ENCODE measurements at places on chromosomes 7 and 10.

DNA sequence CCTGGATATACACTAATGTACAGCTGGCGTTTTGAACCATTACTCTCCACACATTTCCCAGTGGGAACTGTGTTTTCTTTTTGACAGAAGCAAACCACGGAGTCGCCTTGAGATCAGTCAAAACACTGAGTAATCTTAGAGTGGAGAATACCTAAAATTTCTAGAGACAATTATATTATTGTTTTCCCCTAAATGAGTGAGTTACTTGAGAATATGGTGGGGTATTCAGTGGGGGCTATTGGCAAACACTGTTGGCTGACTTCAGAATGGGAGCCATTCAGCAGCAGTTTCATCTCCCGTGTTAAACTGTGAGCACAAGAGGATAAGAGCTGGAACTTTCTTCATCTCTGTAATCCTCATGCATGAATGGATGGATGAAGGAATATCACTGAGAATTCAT is 6.2 kb downstream of the IL2RA start:
- H3K4me3 ChIP-seq, result peak overlapping the region; percentile 100
- H3K4me1 ChIP-seq, result peaks cover 80% of the 10 kb centered on the region
- peaks cover 84% of the 10 kb centered on the region for H3K36me3 ChIP-seq
- no peak for DNase-seq

DNA sequence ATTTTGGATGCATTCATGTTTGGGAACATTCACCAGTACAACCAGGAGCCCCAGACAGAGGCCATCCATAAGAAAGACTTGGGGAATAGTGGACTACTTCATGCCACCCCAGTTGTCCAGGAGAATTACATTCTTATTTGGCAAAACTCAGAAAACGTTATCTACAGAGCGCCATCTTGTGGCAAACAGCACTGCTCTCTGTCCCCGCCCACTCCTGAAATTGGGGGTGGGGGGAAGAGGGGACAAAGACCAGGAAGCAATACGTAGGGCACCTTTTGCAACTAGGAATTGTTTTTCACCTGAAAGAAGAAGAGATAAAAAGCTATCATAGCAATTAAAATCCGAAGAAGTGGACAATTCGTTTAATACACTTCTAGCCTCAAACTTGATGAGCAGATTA is 134.6 kb upstream of the MGMT start:
- H3K27me3 ChIP-seq, result peaks cover 6% of the 10 kb centered on the region
- no peak overlapping the region for H3K4me3 ChIP-seq
- no peak for DNase-seq
- no peaks in the 10 kb centered on the region for H3K36me3 ChIP-seq
- no peaks in the 10 kb centered on the region for H3K4me1 ChIP-seq
- no peak overlapping the region for H3K27ac ChIP-seq

- H3K4me1 ChIP-seq, result no peaks in the 10 kb centered on the region
- peaks cover 2% of the 10 kb centered on the region for H3K27me3 ChIP-seq
- no peak for DNase-seq
- no peaks in the 10 kb centered on the region for H3K36me3 ChIP-seq
- no peak overlapping the region for H3K27ac ChIP-seq
Measured at GRCh38 chr7:39091774-39092173, 114.1 kb downstream of the POU6F2 start.

- no peaks in the 10 kb centered on the region for H3K4me1 ChIP-seq
- no peak overlapping the region for H3K4me3 ChIP-seq
- no peaks in the 10 kb centered on the region for H3K36me3 ChIP-seq
- no peak for DNase-seq
- no peaks in the 10 kb centered on the region for H3K27me3 ChIP-seq
Measured at GRCh38 chr10:93404048-93404354, 78.1 kb downstream of the MYOF start.

DNA sequence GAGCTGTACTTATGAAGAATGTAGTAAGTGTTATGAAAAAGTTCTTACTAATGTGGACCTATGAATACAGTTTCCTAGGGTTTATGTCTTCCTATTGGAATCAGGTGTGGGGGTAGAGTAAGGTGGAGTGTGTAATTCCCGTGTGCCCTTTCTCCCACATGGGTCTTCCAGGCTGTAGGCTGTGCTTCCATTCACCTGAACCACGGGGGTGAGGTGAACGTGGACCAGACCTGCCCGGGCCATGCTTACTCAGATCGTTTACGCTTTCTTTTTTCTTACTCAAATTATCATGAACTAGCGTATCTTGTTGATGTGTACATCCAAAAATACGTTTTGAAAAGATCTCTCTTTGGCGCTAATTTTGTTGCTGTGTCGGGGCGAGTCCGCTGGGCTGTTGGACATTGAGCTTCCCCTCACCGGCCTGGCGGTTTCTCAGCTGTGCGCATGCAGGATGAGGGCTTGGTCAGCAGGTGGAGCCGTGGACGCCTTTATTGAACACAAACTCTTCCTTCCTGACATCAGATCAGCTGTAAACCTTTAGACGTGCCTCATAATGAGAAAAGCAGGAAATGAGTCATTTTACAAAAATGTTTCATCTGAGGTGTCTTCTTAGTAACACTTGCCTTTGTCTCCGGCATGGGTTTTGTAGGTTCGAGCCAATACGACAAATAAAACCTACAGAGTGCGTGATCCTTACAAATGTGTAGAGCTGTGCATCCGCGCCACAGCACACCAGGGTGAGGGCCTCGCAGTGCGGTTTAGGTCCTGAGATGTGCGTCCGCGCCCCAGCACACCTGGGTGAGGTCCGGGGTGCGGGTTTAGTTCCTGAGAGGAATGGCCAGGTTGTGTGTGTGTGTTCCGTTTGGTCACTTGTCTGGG is 53.8 kb downstream of the WDR37 start:
- H3K27me3 ChIP-seq, result no peaks in the 10 kb centered on the region
- H3K4me1 ChIP-seq, result peaks cover 54% of the 10 kb centered on the region
- peak overlapping the region; percentile 75 for H3K27ac ChIP-seq
- peak overlapping the region; percentile 39 for H3K4me3 ChIP-seq

DNA sequence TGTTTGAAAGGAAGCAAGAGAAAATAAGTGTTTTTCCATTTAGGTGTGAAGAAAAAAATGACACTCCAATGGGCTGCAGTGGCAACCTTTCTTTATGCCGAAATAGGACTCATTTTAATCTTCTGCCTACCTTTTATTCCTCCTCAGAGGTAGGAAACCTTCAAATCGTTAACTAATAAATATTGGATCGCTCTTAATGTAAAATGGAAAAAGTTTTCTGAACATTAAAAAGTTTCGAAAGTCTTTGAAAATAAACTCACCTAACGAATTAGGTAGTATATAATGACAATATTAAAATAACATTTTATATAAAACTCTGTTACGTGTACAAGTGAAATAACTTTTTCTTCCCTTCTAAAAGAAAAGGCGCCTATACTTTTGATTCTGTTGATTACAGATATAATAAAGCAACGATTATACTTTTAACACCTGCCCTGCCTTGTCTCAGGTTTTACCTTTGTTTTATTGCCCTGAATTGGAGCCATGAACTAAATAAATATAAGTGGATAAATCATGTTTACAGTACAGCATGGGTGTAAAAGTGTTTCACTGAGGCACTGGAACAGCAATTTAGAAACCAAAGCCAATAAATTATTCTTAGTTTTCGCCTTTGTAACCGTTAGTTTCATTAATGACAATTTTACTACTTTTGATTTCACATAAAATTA is 804 bp downstream of the BCAP29 start:
- H3K27me3 ChIP-seq, result no peaks in the 10 kb centered on the region
- peak overlapping the region; percentile 72 for H3K27ac ChIP-seq
- peaks cover 26% of the 10 kb centered on the region for H3K4me1 ChIP-seq
- H3K4me3 ChIP-seq, result peak overlapping the region; percentile 83

- no peak overlapping the region for H3K27ac ChIP-seq
- no peak for DNase-seq
- H3K4me1 ChIP-seq, result peaks cover 7% of the 10 kb centered on the region
- peaks cover 3% of the 10 kb centered on the region for H3K27me3 ChIP-seq
Measured at GRCh38 chr10:17116193-17116592, 13.4 kb downstream of the CUBN start.

- H3K27me3 ChIP-seq, result peaks cover 8% of the 10 kb centered on the region
- no peaks in the 10 kb centered on the region for H3K4me1 ChIP-seq
- no peak within 1 kb of the TSS for H3K4me3 ChIP-seq
- H3K27ac ChIP-seq, result no peak within 1 kb of the TSS
Measured at GRCh38 chr10:72954596-72955554, at the start of gene PLA2G12B. Gene PLA2G12B (minus strand): TSS chr10:72954806. CDS start chr10:72954685, 121 bp downstream.

DNA sequence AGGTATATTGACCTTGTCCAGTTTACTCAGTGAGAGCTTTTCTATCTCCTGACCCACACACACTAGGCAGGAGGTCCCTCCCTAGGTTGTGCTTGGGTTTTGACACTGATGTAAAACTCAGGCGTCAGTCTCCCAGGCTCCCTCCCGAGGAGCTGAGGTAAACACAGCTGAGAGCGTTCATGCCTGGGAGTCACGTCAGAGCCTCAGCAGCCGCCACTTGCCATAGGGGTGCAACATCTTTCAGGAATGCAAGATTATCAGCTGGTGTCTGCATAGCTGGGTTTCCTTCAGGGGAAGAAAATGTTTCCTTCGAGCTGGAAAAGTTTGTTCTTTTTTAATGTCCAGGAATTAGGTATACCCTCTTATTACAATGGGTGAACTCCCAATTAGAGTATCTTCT is 70.6 kb downstream of the FGFR2 start:
- H3K36me3 ChIP-seq, result no peaks in the 10 kb centered on the region
- no peak overlapping the region for H3K4me3 ChIP-seq
- no peaks in the 10 kb centered on the region for H3K4me1 ChIP-seq
- no peak overlapping the region for H3K27ac ChIP-seq

DNA sequence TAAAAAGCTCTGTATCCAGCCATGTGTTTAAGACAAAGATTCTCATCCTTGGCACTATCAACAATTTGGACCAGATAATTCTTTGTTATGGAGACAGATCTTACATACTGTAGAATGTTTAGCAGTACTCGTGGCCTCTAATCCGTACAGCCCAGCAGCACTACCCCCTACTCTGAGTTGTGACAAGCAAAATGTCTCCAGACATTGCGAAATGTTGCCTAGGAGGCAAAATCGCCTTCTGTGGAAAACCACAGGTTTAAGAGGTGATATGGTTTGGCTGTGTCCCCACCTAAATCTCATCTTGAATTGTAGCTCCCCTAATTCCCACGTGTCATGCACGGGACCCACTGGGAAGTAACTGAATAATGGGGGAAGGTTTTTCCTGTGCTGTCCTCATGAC is 186.7 kb downstream of the CHCHD3 start:
- no peak overlapping the region for H3K27ac ChIP-seq
- H3K27me3 ChIP-seq, result no peaks in the 10 kb centered on the region
- no peaks in the 10 kb centered on the region for H3K4me1 ChIP-seq
- no peak for DNase-seq
- no peak overlapping the region for H3K4me3 ChIP-seq

DNA sequence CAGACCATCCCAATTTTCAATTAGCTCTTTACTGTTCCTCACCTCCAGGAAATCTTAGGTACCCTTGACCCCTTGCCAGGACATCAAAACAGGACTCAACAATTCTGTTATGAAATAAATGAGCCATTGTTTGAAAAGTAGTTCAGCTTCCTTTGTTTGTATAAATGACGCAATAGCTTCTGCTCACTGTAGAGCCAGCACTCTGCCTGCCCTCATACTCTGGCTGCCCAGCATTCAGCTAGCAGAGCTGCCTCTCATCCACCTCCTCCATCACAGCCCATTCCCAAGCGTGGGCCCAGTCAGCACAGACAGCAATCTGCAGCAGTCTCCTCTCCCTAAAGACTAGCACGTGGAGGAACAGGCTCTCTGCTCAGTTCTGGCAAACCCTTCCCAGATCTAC is 478.6 kb downstream of the GRID1 start:
- no peaks in the 10 kb centered on the region for H3K36me3 ChIP-seq
- no peak overlapping the region for H3K27ac ChIP-seq
- H3K4me3 ChIP-seq, result no peak overlapping the region
- no peak for DNase-seq

DNA sequence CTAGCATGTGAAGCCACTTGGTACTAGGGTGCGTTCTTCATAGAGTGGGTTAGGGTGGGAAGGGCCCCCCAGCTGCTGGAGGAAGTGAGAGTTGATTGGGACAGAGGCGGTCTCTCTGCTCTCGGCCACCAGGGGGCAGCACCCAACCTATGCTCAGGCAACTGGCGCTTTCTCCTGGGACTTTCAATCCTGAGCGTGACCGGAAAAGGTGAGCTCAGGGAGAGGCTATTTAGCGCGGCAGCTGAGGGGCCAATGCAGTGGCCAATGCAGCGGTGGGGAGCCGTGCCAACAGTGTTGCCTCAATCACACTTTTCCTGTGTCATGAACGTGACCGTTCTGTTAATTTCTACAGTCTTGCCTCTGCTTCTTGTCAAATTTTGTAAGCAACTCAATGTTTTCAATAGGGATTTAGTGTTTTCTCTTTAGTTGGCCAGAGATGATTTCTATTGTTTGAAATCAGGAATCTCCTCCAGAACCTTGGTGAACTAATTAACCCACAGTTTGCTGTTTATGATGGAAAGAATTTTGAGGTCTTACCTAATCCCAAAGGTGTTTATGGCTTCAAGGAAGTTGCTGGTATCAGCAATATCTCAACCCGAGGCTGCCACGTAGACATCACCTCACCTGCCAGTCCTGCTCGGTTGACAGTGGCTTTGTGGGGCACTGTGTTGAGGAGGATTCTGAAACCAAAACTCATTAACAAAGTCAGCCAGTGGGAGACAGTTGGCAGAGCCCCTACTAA is 67.9 kb upstream of the PDZD8 start:
- peaks cover 6% of the 10 kb centered on the region for H3K4me1 ChIP-seq
- peak; percentile 3 for DNase-seq
- no peak overlapping the region for H3K4me3 ChIP-seq

- no peaks in the 10 kb centered on the region for H3K36me3 ChIP-seq
- DNase-seq, result no peak
- no peak overlapping the region for H3K4me3 ChIP-seq
- no peaks in the 10 kb centered on the region for H3K27me3 ChIP-seq
- H3K4me1 ChIP-seq, result no peaks in the 10 kb centered on the region
Measured at GRCh38 chr10:59047957-59048618, 128.4 kb upstream of the PHYHIPL start.

DNA sequence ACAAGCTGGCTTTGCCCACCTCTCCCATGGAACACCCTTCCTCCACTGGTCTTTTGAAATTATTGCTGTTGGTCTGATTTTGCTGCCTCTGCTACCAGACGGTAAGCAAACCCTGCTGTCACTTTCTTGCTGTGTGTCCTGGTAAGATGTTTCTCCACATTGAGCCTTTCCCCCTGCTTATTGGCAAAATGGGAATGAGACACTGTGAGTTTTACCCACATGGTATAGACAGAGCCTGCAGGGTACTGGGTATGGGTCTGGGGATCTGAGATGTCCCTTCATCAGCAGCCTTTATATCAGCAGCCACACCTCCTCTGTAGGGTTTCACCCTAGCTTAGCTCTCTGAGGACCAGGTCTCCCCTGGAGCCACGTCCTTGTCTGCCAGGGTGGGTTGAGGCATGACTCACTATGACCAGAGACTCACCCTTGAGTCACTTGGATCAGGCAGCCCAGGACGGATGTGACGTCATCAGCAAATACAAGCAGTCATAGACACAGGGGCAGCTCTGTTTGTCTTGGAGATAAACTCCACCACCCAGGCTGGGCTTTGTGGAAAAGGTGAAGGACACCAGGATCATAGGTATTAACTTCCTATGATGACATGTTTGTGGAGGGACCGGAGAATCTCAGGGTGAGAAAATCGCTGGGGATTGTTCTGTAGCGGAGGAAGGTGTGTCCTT is 17.9 kb upstream of the BAIAP2L1 start:
- no peaks in the 10 kb centered on the region for H3K36me3 ChIP-seq
- H3K27ac ChIP-seq, result no peak overlapping the region
- H3K4me3 ChIP-seq, result no peak overlapping the region
- no peaks in the 10 kb centered on the region for H3K4me1 ChIP-seq
- peaks cover 5% of the 10 kb centered on the region for H3K27me3 ChIP-seq

Data from activated T-helper 1 cell treated with anti-CD3 and anti-CD28 coated beads, Interleukin-12 subunit alpha, Interleukin-12 subunit beta, Interleukin-2, Interleukin-4 antibody, amounts not matched to agents 30 ng/mL and 10 ng/mL and 1 ng/mL, durations not matched to agents 14 hours and 24 hours and 36 hours (primary cell).